ENCODE measurements at places on chromosomes 1 and 21.

GRCh38 chr1:231636157-231636556 lies 9.6 kb downstream of the DISC1 start:
- DNase-seq, result peak; percentile 83

GRCh38 chr1:65412984-65413375 lies 7.5 kb upstream of the LEPR start:
- no peak for DNase-seq

GRCh38 chr1:212955098-212955497 lies 4.8 kb downstream of the VASH2 start:
- DNase-seq, result no peak

DNA sequence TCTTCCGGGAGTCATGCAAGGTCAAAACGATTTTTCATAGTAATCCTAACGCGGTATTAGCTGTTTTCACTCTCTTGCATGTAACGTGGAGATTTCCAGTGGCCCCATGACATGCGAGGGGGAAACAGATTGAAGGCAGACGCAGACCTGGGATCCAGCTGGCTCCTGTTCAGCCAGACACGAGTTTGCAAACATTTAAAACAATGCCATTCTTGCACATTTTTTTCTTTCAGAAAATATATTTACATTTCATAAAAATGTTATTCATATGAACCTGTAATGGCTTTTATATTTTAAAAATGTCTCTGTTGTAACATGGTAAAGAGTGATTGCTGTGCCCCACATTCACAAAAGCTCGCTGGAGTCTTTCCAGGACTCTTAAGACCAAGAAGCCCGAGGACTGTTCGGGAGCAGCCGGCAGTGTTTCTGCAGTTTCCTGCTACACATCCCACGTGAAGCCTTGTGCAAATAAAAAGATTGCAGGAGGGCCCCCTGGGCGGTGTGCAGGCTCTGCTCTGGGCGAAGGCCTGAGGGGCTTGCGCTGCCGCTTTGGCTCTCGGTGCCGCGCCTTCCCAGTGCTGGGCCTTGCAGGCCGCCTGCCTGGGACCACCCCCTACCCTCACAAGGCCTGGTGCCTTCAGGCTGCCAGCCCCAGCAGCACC lies 184.9 kb downstream of the DYRK1A start:
- DNase-seq, result no peak
